Breast epithelium (tissue), 4 donors: ENCODE measurements at places on chromosomes 12 and 14.

- no peak for DNase-seq
Observed at GRCh38 chr12:13670285-13670866, 311.0 kb downstream of the GRIN2B start.

DNA sequence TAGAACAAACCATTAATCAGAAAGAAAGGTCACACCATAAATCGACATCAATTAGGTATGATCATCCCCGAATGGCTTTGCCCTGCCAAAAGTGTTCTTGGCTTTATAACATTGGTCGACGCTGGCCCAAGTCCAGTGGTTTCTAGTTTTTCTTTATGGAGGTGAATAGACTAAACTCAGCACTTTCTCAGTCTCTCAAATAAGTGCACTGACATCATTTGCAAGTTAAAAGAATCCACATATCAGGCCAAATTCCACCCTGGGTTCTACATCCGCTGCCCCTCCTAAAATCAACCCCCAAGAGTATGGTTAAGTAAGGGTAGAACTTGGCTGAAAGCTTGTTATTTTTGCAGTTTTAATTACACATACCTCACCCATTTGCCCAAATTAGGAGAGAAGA is 314.3 kb downstream of the C12orf75 start:
- no peak for DNase-seq

GRCh38 chr12:113477842-113478215 is 6.2 kb upstream of the LHX5 start:
- DNase-seq: no peak

DNA sequence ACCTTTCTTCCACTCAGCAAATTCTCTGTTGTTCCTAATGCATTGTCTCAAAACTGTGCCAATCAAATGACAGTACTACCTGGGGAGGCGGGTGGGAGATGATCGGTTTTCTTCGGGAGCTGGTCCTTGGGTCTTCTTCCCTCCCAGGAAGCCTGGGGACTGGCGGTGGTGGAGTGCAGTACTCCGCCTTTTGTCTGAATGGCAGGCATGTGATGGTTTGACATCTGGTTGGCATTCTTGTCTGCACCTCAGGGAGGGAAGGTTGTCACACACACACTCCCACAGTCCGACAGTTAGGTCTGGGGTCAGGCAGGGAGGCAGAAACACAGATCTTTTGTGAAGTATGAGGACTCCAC is 114.8 kb downstream of the SNAPC1 start:
- DNase-seq: no peak

- no peak for DNase-seq
Observed at GRCh38 chr12:25623816-25624215, 70.7 kb upstream of the LMNTD1 start.

DNA sequence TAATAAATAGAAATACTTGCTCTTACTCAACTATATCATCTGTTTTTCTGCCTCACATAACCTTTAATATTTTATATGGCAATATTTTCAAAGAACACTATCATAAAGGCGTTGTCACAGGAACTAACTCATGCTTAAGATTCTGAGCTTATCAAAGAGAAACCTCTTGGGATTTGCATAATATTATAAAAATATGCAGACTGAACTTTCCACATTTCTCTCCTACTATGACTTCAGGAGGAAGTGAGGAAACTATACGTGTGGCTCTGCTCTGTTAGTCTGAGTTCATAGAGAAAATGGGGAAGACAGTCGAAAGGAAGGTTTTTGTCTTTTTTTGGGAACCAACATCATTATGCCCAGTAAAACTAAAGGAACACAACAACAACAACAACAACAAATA is 124.7 kb downstream of the GARIN6 start:
- DNase-seq: no peak

GRCh38 chr14:91230397-91231035 is 14.0 kb downstream of the GPR68 start:
- no peak for DNase-seq

- DNase-seq: no peak
Observed at GRCh38 chr12:25236190-25236589, 14.5 kb downstream of the KRAS start.

GRCh38 chr12:79374545-79374944 is 316.2 kb downstream of the PAWR start:
- DNase-seq: no peak
